ENCODE measurements at places on chromosomes 12 and 14.

DNA sequence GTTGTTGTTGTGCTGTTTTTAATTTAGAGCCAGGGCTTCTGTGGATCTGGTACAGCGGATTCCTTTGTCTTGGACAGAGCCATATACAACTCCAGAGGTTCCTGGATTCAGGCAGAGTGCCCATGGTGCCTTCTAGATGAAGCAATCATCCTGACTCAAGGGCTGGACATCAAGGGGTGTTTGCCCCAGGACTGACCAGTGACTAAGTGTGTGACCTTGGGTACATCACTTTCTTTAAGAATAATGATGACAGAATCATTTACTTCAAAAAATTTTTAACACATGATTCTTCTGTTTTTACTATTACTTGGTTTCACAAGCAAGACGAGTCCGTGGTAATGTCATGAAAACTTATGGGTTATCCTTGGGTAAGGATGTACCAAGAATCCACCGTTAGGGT lies 397.3 kb downstream of the ZFP36L1 start:
- no peak for DNase-seq

- no peak for DNase-seq
These were observed 204.3 kb downstream of the TTC7B start for GRCh38 chr14:90611936-90612335.

DNA sequence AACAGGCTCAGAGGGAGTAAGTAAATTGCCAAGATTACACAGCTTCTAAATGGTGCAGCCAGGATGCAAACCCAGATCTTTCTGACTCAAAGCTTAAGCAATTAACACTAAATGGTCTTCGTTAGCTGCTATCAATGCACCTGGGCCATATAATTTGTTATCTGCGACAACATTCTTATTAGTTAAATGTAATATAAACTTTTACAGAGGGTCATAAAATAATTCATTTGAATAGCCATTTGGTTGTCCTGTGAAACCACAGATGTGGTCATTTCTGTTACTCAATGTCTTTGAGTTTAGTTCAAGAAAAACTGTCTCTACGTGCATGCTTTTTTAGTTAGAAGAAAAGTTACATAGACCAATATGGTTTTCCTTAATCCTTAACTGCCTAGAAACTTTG lies 22.1 kb upstream of the NAP1L1 start:
- DNase-seq = no peak

- no peak for DNase-seq
These were observed 19.4 kb downstream of the GRIN2B start for GRCh38 chr12:13961971-13962370.

- DNase-seq = no peak
These were observed 239.2 kb upstream of the CPNE8 start for GRCh38 chr12:39144613-39145061.

GRCh38 chr14:100394886-100395672 lies 71.9 kb downstream of the SLC25A47 start:
- no peak for DNase-seq

DNA sequence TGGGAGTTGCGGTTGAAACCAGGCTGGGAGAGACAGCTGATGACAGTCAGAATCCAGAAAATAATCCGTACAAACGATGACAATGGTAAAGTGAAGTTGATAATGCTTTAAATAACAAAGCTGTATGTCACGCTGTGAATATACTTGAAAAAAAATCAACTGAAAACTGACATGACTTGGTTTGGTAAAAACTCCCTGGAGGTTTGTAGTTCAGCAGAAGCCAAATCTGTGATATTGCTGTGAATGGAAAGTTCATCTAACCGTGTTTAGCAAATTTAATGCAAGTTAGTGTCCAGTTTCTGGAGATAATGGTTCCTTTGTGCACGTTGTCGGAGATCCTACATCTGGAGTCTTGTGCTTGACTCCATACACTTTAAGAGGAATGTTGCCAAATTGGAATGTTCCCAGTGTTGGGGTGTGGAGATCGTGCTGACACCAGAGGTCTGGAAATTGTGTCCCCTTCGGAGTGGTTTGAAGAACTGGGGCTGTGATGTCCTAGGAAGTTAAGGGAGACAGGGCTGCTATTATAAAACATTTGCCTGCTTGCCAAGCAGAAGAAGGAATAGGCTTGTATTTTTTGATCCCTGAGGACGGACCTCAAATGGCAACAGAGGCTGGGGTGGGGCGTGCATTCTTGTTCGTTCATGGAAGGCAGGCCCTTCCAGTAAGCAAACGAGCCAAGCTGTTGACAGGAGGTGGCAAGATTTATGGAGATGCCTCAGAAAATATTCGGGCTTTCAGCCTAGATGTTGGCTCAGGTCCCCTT lies 30.6 kb downstream of the PPFIBP1 start:
- DNase-seq = no peak

GRCh38 chr14:99229654-99230207 lies 42.3 kb downstream of the BCL11B start:
- DNase-seq = no peak
